ENCODE measurements at places on chromosomes 1 and 21.

DNA sequence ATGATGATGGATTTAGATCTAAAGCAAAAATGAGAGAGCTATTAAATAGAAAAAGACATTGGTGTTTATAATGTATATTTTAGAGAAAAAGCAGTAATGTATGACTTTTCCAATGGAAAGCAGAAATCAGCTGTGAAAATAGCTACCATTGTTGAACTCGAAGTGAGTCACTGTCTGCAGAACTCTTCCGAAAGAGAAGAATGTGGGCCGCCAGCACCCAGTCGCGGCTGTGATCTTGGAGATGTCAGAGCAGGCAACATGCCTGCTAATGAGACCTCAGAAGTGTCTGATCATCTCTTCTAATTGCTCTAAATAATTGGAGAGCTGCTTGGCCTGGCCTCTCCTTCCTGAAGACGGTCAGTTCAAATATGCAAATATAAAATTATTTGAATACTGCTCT is 333.6 kb upstream of the RUNX1 start:
- no peak for DNase-seq

GRCh38 chr21:34722684-34723300 is 54.0 kb downstream of the CLIC6 start:
- DNase-seq = no peak

- DNase-seq = no peak
Measured at GRCh38 chr1:167720965-167721616, 691 bp upstream of the MPZL1 start.

DNA sequence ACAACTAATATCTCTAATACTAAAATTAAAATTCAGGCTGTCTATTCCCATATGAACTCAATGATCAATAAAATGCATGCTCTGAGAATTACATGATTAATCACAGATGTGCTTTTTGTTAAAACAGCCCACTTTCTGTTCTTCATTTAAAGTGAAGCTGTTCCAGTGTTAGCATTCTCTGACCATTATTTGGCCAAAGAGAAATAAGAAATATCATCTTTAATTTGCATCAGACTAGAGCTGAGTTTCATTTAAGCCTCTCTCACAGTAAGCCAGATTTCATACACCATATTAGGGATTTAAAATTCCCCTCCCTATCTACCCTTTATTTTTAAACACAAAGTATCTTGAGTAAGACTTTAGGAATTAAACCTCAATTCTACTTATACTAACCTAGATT is 261.6 kb downstream of the TPR start:
- no peak for DNase-seq

- DNase-seq = no peak
Measured at GRCh38 chr1:234889643-234890042, 239.0 kb downstream of the TOMM20 start.

DNA sequence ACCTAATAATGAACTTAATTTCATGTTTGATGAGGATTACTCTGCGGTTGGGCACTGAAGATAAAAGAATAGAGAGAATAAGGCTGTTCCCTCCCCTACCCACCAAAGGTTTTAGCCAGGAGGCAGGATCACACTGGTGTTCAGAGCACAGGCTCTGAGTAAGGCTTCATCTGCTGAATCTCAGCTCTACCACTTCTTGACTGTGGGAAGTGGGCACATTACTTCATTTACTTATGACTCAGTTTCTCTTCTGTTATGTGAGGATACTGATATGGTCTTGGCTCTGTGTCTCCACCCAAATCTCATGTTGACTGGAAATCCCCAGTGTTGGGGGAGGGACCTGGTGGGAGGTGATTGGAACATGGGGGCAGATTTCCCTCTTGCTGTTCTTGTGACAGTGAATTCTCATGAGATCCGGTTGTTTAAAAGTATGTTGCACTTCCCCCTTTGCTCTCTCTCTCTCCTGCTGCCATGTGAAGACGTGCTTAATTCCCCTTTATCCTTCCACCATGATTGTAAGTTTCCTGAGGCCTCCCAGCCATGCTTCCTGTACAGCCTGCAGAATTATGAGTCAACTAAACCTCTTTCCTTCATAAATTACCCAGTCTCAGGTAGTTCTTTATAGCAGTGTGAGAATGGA is 79.7 kb downstream of the SMYD2 start:
- DNase-seq = no peak

GRCh38 chr1:181099152-181100014 is 10.9 kb downstream of the IER5 start:
- DNase-seq = peak; percentile 36

DNA sequence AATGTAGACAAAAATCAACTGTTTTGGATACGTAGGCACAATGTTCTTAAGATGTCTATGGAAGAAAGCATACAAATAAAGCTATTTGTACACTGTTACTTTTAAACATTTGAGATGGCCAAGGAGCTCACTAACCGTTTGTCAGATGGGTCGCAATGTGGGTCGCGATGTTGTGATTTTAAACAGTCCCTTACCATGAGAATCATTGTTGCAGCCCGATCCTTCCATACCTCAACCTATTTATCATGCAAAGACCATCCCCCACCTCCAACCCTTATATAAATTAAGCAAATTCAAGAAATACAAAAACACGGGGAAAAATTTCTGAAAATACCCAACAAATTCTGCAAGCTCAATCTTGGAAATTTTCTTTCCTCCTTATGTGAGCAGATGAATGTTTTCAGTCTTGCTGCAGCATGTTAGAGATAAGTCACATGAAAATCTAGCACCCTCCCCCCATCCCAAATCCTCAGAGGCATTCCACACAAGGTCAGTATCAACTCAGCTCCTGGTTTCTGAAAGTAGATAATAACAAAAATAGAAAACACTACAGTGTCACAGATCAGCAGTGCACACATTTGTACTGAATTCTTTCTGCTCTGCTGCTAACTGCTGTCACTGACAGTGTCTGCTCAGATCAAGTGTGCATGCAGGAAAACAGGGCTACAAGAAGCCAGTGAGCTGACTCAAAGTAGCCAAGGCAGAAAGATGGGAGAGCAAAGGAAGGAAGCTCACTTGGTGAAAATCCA is 92.9 kb upstream of the TTC39A start:
- DNase-seq = no peak

DNA sequence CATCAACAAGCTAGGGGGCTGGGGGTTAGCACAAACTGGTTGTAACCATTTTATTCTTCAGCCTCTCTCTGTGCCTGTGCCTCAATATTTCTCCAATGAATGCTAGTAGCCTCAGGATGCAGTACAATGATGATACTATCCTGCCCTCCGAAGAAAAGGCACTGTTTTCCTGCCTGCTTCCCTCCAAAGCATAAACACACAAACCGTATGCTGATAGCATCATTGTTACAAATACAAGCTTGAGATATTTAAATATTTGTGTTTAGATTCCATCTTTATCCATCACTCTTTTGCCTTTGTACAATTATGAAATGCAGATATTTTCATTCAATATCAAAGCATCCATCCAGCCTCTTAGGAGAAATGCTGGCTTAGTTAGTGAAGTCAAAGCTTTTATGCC is 404.8 kb downstream of the DUSP10 start:
- DNase-seq = no peak

GRCh38 chr1:1291548-1292441 is 11.6 kb downstream of the SCNN1D start:
- DNase-seq = no peak

DNA sequence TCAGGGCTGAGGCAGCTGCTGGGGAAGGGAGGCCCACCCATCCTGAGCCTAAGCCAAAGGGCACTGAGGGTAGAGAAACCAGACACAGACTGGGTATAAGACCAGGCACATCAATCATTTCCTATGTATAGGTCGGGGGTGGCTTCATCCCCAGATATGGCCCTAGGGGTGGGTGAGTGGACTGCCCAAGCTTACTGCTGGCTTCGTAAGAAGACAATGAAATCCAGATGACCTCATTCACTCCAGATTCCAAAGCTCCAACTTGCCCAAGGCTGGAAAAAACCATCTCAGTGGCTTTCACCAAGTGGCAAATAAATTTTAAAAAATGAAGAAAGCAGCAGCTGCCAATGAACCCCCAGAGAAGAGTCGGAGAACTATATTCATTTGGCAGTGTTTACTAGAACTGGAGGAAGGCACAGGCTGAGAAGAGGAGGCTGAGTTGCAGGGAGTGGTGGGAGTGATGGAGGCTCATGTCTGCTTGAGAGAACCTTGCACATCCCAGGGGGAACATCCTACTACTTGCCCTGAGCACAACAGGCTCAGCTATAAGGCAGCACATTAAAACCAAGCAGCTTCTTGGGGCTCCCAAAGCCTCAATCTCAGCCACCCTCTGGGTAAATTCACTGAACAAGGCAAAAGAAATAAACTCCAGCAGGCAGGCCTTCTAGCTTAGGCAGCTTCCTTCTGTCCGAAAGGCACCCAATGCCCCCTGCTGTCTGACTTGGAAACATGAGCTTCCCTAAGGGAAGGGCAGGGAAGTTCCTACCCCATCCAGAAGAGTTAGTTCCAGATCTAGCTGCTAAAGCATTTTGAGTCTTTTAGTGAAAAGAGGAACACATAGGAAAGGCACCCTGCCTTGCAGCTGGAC is 14.1 kb downstream of the PEA15 start:
- no peak for DNase-seq

GRCh38 chr1:71080230-71080738 is 551 bp downstream of the ZRANB2 start:
- DNase-seq = no peak

DNA sequence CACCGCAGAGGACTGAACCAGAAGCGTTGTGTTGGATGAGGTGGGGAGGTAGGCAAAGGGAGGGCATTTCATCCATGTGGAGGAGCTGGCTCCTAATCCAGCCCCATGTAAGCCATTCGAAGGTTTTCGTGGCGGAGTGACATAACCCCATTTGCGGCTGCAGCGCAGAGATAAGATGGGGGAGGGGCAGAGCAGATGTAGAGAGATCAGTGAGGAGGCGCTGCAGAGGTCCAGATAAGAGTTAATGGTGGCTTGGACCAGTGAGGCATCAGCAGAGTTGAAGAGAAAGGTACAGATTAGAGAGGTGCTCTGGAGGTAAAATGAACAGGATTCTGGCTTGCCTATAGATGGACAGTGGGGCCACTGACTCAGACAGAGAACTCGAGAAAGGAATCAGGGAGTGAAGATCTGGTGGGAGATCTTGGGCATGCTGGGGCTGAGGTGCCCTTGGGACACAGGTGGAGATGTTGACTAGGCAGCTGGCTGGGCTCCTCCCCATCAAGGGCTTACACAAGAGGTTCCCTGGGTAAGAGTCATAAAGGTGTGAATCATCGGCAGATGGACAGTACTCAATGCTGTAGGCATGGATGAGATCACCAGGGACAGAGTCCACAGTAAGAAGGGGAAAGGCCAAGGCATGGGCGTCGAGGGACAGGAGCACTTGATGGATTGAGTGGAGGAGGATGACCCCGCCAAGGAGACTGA is 7.8 kb upstream of the PTPRF start:
- DNase-seq = no peak

GRCh38 chr1:158425027-158425426 is 1.0 kb downstream of the OR10K2 start:
- DNase-seq = no peak

GRCh38 chr1:2564006-2564814 is 8.0 kb downstream of the TNFRSF14 start:
- no peak for DNase-seq

GRCh38 chr21:45136927-45137611 is 62.7 kb downstream of the ADARB1 start:
- DNase-seq = peak; percentile 65

- DNase-seq = no peak
Measured at GRCh38 chr1:117674521-117675400, 68.9 kb downstream of the TENT5C start.

GRCh38 chr1:212699625-212700222 is at the start of gene BATF3:
Gene BATF3, minus strand, starts transcription at chr1:212699840. Its CDS starts 78 bp downstream, at chr1:212699762.
- no peak for DNase-seq

- DNase-seq = no peak
Measured at GRCh38 chr1:109917051-109917767, 6.6 kb downstream of the CSF1 start.

- no peak for DNase-seq
Measured at GRCh38 chr1:229048896-229049295, 222.0 kb upstream of the RAB4A start.

- DNase-seq = no peak
Measured at GRCh38 chr21:37915941-37916309, 332 bp downstream of the KCNJ6 start.

GRCh38 chr1:117651616-117652015 is 45.8 kb downstream of the TENT5C start:
- DNase-seq = no peak

GRCh38 chr1:173590557-173590956 is 12.3 kb downstream of the SLC9C2 start:
- DNase-seq = no peak

- no peak for DNase-seq
Measured at GRCh38 chr1:192628396-192629057, 7.4 kb upstream of the RGS13 start.

- DNase-seq = no peak
Measured at GRCh38 chr1:79044974-79045650, 38.6 kb upstream of the ADGRL4 start.

DNA sequence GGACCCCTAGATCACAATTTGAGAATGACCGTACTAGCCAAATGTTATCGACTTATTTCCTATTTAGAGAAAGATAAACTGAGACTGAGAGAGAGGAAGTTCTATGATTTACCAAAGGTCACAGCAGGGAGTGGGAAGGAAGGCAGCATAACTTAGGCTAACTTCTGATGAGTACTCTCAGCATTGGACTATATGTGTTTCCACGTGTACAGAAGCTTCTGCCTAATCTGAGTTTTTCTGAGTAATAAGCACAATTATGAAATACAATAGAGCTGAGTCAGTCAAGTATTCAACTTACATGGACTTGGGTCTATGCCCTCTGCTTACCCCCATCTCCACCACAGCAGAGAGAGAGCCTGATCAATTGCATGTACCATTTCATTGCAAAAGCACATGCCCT is 88.1 kb upstream of the HIVEP3 start:
- no peak for DNase-seq

GRCh38 chr1:236204656-236205055 is 62.3 kb downstream of the GPR137B start:
- DNase-seq = no peak

GRCh38 chr1:32404946-32405345 is 10.7 kb upstream of the BSDC1 start:
- DNase-seq = no peak

DNA sequence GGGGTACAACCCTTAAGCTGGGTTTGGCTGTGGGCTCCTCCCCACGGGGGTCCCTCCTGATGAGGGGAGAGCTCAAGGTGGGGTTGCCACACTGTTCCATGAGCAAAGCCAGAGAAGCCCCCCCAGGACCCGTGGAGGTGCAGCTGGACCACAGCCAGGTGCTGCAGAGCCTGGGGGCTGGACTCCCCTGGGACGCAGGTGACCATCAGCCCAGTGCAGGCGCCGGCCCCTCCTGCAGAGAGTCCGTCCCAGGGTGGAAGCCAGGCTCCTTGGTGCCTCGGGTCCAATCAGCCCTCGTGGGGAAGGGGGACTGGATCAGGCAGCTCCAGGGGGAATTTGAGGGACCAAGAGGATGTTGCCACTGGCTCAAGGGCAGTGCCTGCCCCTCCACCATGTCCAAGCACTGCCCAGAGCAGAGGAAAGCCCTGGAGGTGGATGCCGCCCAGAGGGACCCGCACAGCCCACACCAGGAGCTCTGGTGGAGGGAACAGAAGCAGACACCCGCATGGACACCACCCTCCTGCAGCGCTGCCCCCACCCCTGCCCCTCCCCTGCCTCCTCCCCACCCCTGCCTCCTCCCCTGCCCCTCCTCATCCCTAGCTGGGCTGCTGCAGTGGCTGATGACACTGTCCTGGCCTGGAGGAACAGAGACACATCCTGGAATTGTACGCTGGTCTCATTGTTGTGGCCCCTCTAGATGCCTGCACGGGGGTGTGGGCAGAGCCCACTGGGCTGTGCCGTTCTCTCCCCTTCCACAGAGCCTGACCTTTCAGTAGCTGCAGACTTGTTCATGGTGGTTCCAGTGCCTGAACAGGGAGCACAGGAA is 30.8 kb upstream of the COL18A1 start:
- DNase-seq = no peak
